ENCODE measurements at places on chromosomes 13 and 19.

DNA sequence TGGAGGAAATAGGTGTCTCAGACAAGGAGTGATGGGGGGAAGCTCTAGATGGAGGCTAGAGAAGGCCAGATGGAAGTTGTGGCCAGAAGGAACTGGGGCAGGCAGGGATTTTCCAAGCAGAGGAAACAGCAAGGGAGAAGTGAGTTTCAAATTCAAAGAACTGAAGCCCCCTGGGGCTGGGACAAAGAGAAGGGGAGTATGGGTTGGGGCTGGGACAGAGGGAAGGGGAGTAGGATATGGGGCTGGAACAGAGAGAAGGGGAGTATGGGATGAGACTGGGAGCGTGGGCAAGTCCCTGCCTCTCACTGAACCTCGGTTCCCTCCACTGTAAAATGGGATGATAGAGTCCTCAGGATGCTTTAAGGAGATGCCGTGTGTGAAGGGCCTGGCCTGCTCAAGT is 1.9 kb upstream of the GTF2F1 start:
- DNase-seq, result no peak

- no peak for DNase-seq
Observed at GRCh38 chr19:33797802-33798671, 1.4 kb downstream of the KCTD15 start.

GRCh38 chr19:21934593-21934992 is 76.2 kb downstream of the ZNF208 start:
- DNase-seq, result no peak

- no peak for DNase-seq
Observed at GRCh38 chr13:51125495-51126226, 14.6 kb upstream of the C13orf42 start.

- no peak for DNase-seq
Observed at GRCh38 chr19:2984215-2984528, 6.8 kb downstream of the TLE6 start.

DNA sequence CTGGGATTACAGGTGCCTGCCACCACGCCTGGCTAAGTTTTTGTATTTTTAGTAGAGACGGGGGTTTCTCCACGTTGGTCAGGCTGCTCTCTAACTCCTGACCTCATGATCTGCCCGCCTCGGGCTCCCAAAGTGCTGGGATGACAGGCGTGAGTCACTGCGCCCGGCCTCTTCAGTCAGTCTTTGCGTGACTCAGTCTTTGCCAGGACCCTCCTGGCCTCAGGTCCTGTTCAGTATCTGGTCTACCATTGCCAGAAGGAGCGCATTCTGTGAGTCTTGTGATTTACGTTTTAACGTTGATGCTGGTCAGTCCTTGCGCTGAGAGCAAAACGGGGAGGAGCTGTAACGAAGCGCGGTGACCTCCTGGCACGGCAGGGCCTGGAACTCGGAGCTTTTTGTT is 7.6 kb upstream of the HMG20B start:
- no peak for DNase-seq

DNA sequence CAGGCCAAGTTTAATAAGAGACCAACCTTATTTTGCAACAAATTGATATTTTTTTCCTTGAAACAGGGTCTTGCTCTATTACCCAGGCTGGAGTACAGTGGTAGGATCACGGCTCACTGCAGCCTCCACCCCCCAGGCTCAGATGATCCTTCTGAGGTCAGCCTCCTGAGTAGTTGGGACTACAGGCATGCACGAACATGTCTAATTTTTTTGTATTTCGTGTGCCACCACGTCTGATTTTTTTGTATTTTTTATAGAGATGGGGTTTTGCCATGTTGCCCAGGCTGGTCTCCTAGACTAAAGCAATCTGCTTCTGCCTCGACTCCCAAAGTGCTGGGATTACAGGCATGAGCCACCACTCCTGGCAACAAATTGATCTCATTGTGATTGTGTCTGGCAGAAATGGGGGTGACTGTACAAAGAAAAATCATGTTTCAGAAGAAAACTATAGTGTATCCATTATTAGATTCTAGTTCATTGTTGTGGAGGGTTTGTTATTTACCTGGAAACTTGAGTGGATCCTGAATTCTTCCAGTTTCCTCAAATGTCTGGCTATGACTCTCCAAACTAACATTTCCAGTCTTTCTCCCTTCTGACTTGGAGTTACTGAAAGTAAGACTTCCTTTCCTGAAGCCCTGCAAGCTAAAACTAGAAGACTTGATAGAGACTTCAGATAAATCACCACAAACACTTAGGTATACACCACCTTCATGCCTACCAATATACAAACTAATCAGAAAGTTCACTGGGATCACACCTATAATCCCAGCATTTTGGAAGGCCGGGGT is 17.3 kb upstream of the AKT2 start:
- no peak for DNase-seq

- DNase-seq, result no peak
Observed at GRCh38 chr19:57031106-57031505, 88.7 kb upstream of the USP29 start.

GRCh38 chr13:71082631-71083030 is 784.4 kb downstream of the DACH1 start:
- DNase-seq, result no peak

DNA sequence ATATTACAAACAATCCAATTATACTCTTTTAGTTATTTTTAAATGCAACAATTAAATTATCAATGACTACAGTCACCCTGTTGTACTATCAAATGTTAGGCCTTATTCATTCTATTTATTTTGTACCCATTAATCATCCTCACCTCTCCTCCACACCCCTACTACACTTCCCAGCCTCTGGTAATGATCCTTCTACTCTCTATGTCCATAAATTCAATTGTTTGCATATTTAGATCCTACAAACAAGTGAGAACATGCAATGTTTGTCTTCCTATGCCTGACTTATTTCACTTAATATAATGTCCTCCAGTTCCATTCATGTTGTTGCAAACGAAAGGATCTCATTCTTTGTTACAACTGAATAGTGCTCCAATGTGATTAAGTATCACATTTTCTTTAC is 1414.6 kb downstream of the SLITRK1 start:
- DNase-seq, result no peak

GRCh38 chr13:21998279-21998990 is 327.6 kb downstream of the FGF9 start:
- no peak for DNase-seq

DNA sequence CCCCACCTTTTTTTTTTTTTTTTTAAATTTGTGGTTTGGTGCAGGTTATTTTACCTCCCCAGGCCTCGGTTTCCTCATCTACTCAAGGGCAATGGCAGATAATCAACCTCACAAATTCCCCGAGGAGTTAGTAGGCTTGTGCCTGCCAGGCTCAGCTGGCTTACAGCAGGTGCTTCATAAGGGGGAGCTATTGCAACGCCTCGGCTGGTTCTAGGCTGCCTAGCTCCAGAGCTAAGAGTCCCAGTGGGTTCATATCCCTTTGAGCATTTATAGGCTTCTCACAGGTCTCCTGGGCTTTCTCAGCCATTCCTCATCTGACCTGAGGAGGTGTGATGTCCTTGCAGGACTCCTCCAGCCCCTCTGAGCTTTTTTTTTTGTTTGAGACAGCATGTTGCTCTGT is 10.6 kb downstream of the BCKDHA start:
- no peak for DNase-seq

GRCh38 chr13:46801858-46802257 is 4.9 kb upstream of the ESD start:
- no peak for DNase-seq

GRCh38 chr13:52361225-52361624 is 44.7 kb downstream of the THSD1 start:
- no peak for DNase-seq

DNA sequence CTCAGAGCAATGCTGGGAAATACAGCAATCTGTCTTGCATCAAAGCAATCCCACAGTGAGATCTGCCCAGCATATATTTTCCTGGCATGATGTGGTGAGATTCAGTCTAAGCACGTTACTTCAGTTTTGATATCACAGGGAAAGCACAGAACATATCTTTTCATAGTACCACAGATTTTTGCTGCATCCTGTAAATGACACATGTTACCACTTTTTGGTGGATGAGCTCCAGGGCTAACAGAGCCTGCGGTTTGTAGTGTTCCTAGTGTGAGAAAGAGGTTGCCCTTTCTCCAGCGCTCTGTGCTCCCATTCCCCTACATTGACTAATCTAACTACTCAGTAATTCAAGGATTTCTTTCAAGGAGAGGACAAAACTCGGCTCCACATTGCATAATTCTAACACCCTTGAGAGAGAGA is 409.0 kb downstream of the GPC6 start:
- DNase-seq, result no peak

GRCh38 chr13:26468265-26468801 is 89.2 kb upstream of the WASF3 start:
- no peak for DNase-seq

DNA sequence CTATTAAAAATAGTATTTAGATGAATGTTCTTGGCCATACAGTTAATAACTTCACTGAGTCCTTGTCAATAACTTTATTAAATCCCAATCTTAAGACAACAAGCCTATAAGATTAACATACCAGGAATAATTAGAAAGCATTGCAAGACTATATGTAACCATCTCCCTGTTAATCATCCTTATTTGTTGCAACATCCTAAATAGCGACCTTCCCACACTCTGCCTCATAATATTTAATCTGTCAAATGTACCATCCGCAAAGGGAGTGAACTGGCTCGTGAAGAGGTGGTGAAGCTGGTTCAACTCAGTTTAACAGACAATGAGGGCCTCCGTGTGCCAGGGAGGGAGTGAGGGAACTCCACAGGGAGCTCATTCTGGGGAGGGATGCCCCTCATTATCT is 33.9 kb downstream of the KL start:
- no peak for DNase-seq

- DNase-seq, result no peak
Observed at GRCh38 chr19:51462276-51462675, 4.0 kb upstream of the SIGLEC8 start.

DNA sequence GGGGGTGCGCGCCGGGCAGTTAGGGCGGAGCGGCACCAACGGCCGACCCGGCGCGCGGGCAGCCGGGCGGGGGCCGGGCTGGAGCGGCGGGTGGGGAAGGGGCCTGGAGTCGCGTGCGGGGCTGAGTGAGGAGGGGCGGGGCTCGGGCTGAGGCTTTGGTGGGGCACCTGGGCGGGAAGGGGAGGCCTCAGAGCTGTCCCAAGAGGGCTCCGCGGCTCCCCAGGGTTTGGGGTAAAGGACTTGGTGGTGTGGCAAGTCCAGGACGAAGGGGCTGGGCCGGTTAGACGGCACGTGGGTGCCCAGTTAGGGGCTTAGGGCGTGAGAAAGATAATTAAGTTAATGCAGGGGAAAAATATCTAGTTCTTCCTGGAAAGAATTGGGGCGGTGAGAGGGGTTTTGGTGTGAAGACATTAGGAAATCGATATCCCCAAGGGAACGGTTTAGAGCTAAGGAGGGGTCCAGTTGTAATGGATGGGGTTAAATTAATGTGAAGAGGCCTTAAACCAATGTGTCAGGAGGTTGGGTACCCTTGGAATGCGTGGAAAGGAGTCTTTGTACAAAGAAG is 496 bp downstream of the ZNF574 start:
- no peak for DNase-seq

- DNase-seq, result no peak
Observed at GRCh38 chr13:112735791-112736190, 46.0 kb downstream of the ATP11A start.

DNA sequence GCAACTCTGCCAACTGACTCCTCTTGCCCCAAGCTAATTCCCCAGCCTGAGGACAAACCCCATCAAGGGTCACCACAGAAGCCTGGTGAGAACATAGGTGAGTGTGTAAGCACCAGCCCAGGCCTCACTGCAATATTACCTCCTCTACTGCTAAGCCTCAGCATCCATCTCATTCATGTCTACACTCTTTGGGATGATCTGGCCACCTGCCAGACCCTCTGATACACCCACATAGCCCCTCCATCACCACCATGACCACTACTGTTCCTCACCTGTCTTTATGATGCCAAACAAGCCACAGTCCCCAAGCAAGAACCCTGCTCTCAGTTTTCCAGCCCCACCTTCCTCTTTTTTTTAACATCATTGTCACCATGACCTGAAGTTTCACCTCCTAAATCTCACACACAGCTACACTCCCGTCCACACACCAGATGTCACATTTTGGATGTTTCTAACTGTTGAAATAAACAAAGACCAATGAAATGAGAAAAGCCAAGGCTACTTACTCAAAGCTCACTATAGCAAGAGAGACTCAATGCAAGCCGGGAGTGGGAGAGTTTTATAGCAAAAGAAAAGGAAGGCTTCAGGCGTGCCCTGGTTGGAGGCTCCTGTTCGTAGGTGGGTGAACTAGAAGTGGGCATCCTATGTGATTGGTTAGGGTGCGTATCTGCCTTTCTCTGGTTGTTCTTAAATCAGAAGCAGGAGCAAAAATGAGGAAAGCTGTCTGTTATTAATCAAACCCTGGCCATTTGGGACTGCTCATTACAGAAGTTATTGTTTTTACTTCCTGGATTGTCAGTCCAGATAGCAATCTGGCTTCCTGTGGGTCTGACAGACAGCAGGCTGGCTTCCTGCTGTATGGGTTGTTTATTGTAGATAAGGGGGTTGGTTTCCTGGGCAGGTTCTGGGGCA is 2.0 kb downstream of the ZNF792 start:
- DNase-seq, result no peak

DNA sequence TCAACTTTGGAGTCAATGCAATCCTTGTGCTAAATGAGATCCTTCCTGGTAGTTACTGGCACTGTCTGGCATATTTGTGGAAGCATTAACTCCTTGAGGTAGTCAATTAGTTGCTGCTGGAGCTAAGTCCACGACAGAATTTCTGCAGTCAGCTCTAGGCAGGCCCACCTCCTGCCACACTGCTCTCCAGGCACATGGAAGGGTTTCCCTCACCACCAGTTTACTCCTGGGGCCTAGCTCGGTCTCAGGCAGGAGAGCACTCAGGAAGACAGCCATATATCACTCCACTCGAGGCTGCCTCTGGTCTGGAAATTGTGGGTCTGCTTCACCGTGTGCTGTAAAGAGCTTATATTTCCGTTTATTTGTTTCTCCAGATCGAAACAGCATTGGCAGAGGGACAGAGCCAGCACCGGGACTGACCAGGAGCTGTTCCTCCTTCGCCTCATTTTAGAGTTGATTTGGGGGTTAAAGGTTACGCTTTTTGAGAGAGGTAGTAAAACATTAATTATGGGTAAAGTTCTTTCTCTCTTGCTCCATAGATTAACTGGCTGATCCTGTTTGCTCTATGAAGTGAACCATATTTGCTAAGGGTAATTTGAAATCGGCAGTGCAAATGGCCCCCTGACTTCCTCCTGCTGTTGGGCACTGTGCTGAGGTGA is 20.6 kb upstream of the GTF3A start:
- DNase-seq, result no peak

DNA sequence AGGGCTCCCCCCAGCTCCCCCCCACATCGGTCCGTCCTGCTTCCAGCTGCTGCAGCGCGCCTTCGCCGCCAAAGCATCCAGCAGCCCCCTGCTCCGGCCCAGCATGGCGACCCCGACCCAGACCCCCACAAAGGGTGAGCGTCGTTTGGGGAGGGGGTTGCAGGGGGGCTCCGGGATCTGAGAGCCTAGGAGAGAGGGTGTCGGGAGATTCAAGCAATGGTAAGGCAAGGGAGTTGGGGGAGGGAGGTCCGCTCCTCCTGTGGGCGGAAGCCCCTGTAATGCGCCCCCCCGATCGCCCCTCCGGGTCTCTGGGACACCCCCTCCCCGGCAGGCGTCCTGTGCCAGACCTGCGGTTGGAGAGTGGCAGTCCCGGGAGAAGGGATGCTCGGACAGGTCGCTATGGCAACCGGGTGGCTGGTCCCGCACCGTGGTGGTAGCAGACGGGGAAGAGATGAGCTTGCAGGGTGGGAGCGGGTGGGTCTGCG is at the start of gene FXYD7:
TSS of gene FXYD7 (plus strand) at position 25 of the 485 bp plus-strand sequence. CDS start at position 104, 79 bp downstream.
- DNase-seq, result no peak

Measured in activated naive CD4-positive, alpha-beta T cell (primary cell).